NCI-H1105 treated with DMSO at 0.1 percent for 48 hours (cell line): ENCODE measurements at places on chromosomes 16 and 17.

DNA sequence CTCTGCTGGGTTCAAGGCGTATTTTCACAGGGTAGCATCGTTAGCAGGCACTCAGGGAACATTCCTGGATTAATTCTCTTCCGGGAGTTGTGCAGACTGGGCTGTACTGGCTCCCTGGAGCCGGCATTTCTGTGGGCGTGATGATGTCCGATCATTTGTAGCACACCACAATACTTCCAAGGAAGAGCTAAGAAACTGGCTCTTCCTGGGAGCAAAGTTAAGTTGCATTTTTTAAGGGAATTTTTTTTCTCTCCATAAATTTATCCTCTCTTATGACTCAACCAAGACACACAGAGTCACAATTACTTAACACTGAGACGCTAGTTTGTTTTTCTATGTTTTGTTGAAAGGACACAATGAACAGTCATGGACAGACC is 211.6 kb upstream of the FOXF1 start:
- no peak for DNase-seq

DNA sequence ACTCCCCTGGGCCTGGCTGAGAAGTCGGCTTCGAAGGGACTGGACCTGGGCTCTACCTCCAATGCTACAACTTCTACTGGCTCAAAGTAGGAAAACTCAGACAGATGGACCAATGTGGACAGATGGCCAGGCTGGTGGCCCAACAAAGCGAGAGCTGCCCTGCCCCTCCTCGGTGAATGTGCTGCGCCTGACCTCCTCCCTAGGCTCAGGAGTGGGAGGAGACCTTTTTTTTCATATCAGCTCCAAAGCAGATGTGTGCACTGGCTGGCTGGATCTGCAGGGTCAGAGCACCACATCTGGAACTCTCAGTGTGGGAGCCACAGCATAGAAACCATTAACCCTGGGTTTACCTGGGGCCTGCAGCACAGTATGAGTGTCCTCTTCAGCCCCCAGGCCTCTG is 20.8 kb downstream of the ATP6V0D1 start:
- no peak for DNase-seq

- DNase-seq: peak; percentile 37
Measured at GRCh38 chr17:50425682-50426471, at the start of gene ACSF2. Gene ACSF2 (plus strand): TSS chr17:50426218. CDS start chr17:50426262, 44 bp downstream.

GRCh38 chr17:47246120-47246519 is 7.5 kb upstream of the ITGB3 start:
- no peak for DNase-seq

- no peak for DNase-seq
Measured at GRCh38 chr16:500709-501108, 26.8 kb upstream of the CAPN15 start.

GRCh38 chr17:2386400-2387085 is 14.3 kb downstream of the MNT start:
- DNase-seq: no peak

GRCh38 chr17:42276359-42276608 is at the start of gene STAT5B:
Gene STAT5B (minus strand): TSS chr17:42276391. CDS start chr17:42232127, 44,264 bp downstream.
- DNase-seq: peak; percentile 53

DNA sequence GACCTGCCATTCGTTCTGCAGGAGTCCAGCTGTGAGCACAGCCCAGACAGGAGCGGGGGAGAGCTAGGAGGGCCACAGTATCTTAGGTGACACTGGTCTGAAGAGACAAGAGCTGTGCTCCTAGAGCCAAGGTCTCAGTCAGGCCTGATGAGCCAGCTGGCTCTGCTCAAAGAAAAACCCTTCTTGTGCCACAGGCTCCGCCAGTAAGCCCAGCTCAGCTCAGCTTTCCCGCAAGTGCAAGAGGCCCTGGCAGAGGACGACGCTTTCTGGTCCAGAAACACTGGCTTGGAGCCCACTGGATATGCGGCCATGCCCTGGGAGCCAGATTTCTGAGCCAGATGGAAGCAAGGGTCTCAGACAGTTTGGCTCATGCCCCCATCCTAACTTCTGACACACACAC is 23.9 kb downstream of the PEMT start:
- DNase-seq: peak; percentile 22

DNA sequence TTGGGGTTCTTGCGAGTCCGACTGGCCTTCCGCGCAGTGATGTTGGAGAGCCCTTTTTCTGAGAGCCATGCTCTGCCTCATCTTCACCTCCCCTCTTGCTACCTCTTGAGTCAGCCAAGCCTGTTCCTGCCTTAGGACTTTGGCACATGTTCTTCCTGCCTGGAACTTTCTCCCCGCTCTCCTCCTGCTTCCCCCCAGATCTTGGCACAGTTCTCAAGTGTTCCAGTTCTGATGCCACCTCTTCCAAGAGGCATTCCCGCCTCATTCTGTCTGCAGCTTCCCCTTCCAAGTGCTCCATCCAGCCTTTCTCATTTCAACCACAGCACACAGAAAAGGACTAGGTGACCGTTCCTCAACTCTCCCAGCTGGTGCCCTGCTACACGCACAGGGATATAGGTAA is 7.7 kb downstream of the AKAP1 start:
- no peak for DNase-seq

GRCh38 chr17:47301831-47302230 is 21.9 kb upstream of the EFCAB13 start:
- no peak for DNase-seq

GRCh38 chr17:11990363-11990983 is 6.8 kb downstream of the ZNF18 start:
- no peak for DNase-seq

GRCh38 chr17:50194140-50194933 is 7.1 kb downstream of the COL1A1 start:
- DNase-seq: no peak

- DNase-seq: no peak
Measured at GRCh38 chr17:71316176-71316897, 804.5 kb upstream of the SOX9 start.

- DNase-seq: no peak
Measured at GRCh38 chr17:29825604-29826003, 104.4 kb downstream of the SSH2 start.

DNA sequence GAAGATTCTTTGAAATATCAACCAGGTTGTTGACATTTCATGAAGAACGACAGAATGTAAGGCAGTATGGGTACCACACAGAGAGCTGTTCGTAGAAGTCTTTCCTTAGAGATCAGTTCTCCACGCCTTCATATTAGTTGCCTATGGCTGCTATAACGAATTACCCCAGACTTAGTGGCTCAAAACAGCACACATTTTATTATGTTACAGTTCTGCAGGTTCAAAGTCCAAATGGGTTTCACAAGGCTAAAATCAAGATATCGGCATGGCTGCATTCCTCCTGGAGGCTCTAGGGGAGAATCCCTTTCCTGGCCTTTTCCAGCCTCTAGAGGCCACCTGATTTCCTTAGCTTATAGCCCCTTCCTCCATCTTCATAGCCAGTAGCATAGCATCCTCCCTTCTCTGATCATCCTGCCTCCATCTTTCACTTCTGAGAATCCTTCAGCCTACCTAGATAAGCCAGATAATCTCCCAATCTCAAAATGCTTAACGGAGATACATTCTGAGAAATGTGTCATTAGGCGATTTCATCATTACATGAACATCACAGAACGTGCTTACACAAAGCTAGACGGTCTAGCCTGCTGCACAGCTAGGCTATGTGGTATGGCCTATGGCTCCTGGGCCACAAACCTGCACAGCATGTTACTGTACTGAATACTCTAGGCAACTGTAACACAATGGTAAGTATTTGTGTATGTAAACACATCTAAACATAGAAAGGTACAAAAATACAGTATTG is 26.0 kb downstream of the ERCC4 start:
- DNase-seq: no peak

GRCh38 chr17:22669721-22670120 is 977.4 kb downstream of the KCNJ18 start:
- DNase-seq: no peak

GRCh38 chr16:9318764-9319163 is 227.3 kb downstream of the HAPSTR1 start:
- DNase-seq: no peak

GRCh38 chr16:49216593-49216992 is 65.0 kb downstream of the CBLN1 start:
- DNase-seq: no peak

GRCh38 chr16:57893559-57894389 is 77.2 kb downstream of the CNGB1 start:
- DNase-seq: no peak
